ENCODE measurements at places on chromosomes 6 and 20.

- no peak for DNase-seq
- H3K27ac ChIP-seq, result no peak overlapping the region
Measured at GRCh38 chr6:21436625-21437024, 156.9 kb upstream of the SOX4 start.

DNA sequence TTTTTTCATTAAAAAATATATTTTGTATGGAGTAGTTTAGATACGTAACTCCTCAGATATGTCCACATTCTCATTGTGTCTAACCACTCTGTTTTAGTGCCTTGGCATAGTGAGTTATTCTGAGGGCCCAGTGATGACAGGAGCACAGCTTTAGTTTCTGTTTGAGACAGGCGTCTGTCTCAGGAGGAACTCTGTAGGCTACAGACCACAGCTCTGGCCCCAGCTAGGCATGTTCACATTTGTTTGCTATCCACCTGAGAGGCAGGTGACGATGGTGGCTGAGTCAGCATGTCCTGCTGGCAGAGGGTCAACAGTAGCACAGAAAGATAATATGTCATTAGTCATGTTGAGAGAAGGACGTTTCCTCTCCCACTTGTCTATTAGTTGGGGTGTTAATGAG, 16.3 kb downstream of the LRRC1 start:
- no peak for DNase-seq
- no peaks in the 10 kb centered on the region for H3K36me3 ChIP-seq
- H3K4me1 ChIP-seq, result no peaks in the 10 kb centered on the region
- no peak overlapping the region for H3K4me3 ChIP-seq

GRCh38 chr6:155519176-155519738, 63.6 kb upstream of the NOX3 start:
- no peak overlapping the region for H3K27ac ChIP-seq
- peaks cover 6% of the 10 kb centered on the region for H3K4me1 ChIP-seq
- DNase-seq, result no peak

GRCh38 chr6:75991941-75992340, 80.5 kb downstream of the IMPG1 start:
- no peak overlapping the region for H3K4me3 ChIP-seq
- H3K4me1 ChIP-seq, result no peaks in the 10 kb centered on the region
- H3K36me3 ChIP-seq, result no peaks in the 10 kb centered on the region
- no peaks in the 10 kb centered on the region for H3K27me3 ChIP-seq

GRCh38 chr6:123575188-123575587, 61.6 kb downstream of the TRDN start:
- H3K4me3 ChIP-seq, result no peak overlapping the region
- H3K4me1 ChIP-seq, result peaks cover 63% of the 10 kb centered on the region
- H3K27ac ChIP-seq, result peak overlapping the region; percentile 28
- no peaks in the 10 kb centered on the region for H3K27me3 ChIP-seq

DNA sequence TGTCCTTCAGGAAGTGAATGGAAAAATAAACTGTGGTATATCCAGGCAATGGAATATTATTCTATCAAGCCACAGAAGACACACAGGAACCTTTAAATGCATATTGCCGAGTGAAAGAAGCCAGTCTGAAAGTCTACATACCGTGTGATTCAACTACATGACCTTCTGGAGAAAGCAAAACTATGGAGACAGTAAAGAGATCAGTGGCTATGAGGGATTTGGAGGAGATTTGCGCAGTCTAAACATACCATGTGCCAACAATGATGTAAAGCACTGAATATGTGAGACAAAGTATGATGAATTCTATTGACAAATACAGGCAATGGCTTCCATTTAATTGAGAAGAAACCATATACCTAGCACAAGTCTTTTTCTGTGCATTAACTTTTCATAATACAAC, 518.3 kb upstream of the ZNF337 start:
- no peak for DNase-seq
- H3K27me3 ChIP-seq, result no peaks in the 10 kb centered on the region
- no peaks in the 10 kb centered on the region for H3K36me3 ChIP-seq

DNA sequence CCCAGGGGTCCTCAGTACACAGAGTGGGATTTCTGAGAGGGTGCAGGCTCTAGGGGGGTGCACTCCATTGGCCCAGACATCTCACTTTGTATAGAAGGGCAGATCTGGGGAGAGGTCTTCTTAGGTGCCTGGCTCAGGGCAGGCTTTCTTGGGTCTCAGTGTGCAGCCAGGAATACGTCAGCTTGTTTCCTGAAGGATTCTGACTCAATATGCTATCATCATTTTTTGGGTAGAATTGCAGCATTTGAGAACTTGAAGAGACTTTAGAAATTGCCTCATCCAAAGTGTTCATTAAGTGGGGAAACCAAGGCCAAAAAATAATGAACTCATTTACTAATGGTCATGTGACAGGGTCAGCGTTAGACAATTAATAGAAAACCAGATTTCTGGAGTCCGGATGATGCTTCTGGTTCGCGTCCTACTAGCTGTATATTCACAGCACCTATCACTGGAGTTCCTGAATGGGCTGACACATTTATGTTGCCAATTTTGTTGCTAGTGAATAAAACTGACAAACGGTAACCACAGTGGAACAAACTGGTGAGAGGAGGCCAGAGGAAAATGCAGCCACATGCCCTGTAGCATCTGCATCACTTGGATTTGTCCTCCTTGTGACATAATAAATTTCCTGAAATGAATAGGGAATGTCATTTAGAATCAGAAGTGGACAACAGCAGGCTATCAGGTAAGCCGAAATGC, 238.9 kb downstream of the TBC1D7 start:
- H3K27me3 ChIP-seq, result no peaks in the 10 kb centered on the region
- H3K27ac ChIP-seq, result no peak overlapping the region

GRCh38 chr6:125945378-125946141, 11.0 kb upstream of the HINT3 start:
- no peak for DNase-seq
- peak overlapping the region; percentile 36 for H3K27ac ChIP-seq
- no peak overlapping the region for H3K4me3 ChIP-seq
- no peaks in the 10 kb centered on the region for H3K4me1 ChIP-seq

GRCh38 chr20:34493646-34494045, 22.6 kb upstream of the DYNLRB1 start:
- peaks cover 3% of the 10 kb centered on the region for H3K4me1 ChIP-seq
- no peaks in the 10 kb centered on the region for H3K27me3 ChIP-seq
- H3K4me3 ChIP-seq, result no peak overlapping the region
- peaks cover 90% of the 10 kb centered on the region for H3K36me3 ChIP-seq
- DNase-seq, result no peak
- no peak overlapping the region for H3K27ac ChIP-seq

DNA sequence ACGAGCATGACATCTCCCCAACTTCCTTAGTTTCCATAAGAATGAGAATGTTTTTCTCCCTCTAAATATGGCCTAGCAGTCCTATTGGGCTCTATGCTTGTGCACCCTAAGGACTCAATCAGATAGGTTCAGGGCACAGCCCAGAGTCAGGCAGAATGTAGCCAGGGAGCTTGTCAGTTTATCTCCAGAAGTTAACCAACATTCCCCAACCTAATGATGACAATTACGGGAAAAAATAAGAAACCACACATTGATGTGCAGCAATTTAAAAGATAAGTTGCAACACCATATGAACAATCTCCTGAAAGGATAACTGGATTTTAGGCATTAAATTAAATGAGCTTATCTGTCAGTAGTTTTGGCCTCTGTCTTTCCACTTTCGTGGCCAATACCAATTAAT, 71.1 kb downstream of the HDDC2 start:
- H3K4me3 ChIP-seq, result no peak overlapping the region
- H3K27ac ChIP-seq, result peak overlapping the region; percentile 69
- no peaks in the 10 kb centered on the region for H3K36me3 ChIP-seq

DNA sequence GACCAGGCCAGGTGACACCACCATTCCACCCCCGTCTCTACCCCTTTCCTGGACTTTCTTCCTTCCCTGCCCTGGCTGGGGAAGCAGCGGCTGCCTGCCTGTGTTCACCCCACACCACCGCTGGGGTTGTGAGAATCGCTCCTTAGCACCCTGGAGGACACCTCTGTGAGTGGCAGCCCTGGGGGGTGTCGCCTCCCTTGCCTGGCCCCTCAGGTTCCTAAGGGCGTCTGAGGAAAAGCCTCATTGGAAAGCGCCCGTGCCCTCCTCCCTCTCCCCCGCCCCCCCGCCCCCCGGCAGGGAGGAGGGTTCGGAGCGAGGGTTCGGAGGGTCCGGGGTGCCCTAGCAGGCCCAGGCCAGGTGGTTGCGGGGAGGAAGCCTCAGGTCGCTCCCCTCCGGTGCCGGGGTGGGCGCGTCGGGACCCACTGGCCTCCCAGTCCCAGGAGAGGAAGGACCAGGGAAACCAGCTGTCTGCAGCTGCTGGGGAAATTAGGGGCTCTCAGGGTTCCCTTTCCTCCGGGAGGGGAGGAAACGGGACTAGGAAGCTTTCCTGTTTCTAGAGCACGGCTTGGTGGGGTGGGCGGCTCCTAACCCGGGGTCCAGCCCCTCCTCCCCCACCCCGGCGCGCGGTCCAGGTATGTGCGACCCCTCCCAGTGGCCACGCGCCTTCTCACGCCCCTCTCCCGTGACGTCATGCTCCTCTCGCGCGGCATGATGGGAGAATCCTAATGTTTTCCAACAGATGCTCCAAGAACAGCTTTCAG, at the start of gene PHACTR3:
PHACTR3 (plus strand) TSS at position 760 of the 761 bp plus-strand sequence. CDS start 475 bp downstream, outside the sequence.
- H3K4me1 ChIP-seq, result no peaks in the 10 kb centered on the region
- no peak for DNase-seq
- H3K27me3 ChIP-seq, result no peaks in the 10 kb centered on the region
- H3K27ac ChIP-seq, result no peak within 1 kb of the TSS
- no peak within 1 kb of the TSS for H3K4me3 ChIP-seq
- no peaks in the 10 kb centered on the region for H3K36me3 ChIP-seq

- no peaks in the 10 kb centered on the region for H3K4me1 ChIP-seq
- DNase-seq, result no peak
- no peaks in the 10 kb centered on the region for H3K27me3 ChIP-seq
- H3K36me3 ChIP-seq, result no peaks in the 10 kb centered on the region
- H3K27ac ChIP-seq, result no peak overlapping the region
Measured at GRCh38 chr20:9143926-9144325, 75.0 kb downstream of the PLCB4 start.

DNA sequence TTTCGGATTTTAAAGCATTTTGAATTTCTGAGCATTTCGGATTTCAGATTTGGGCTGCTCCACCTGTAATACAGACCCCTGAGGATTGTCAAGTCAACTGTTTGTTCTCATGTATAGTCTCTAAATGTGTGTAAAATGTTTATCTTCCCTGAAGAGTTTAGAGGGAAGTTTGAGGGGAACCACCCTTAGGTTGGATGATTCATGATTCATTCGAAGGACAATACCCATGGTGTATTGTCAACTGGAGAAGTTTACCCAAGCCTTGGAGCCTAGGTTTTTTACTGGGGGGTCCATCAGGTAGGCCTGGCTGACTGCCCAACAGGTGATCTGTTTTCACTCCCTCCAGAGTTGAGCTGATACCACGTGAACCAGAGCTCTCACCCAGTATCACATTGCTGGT, 18.9 kb downstream of the GSTA4 start:
- H3K27me3 ChIP-seq, result no peaks in the 10 kb centered on the region
- no peak overlapping the region for H3K4me3 ChIP-seq
- H3K36me3 ChIP-seq, result peaks cover 3% of the 10 kb centered on the region
- DNase-seq, result no peak
- H3K4me1 ChIP-seq, result no peaks in the 10 kb centered on the region
